ENCODE measurements at places on chromosomes 16 and 17.

- no peak for DNase-seq
These were observed 5.7 kb upstream of the IL32 start for GRCh38 chr16:3059723-3060242.

DNA sequence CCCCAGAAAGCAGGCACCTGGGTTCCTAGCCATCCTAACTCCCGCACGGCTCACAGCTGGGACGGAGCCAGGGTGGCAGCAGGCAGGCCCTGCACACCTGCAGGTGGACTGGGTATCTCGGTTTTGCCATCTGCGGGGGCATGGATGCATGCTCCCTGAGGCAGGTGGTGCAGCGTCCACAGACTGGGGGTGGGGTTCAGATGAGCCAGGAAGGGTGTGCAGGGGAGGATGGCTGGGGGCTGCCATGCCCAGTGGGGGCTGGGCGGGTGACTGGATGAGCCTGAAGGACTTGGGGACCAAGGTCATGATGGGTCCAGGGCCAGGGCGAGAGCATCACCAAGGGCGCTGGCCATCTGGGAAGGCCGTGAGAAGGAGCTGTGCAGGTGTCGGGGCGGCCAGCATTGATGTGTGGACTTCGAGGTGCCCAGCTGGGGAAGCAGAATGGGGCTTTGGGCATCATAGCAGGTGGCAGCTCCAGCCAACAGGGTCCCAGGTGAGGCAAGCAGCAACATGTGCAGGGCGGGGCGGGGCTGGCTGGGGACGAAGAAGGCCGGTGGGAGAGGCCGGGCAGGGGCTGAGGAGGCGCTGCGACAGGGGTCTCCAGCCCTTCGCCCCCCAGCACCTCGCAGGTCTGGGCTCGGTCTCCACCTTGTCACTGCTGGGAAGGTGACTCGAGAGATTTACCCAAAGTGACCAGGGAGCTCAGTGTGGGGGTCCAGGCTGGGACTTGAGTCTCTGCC, 41.0 kb upstream of the ZNF469 start:
- DNase-seq, result no peak

DNA sequence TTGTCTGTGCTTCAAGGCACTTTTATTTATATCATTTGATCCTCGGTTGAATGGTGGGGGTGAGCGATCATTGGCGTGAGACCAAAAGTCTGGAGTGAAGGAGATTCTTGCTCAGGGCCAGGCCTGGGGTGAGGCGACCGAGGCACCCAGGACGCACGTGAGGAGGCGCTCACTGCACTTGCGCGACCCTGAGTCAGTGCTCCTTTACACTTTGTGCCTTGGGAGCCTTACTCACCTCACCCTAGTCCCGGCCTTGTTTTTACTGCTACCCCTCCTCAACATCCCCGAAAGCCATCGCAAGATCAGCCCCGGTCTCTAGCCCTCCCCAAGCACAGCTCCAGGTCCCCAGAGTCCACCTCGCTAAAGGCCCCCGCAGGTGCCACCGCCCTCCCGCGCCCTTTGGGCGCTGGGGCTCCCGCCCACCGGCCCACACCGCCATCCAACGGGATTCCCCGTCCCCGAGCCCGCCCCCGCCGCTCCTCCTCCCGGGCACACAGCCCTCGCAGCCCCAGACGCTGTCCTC, 496 bp downstream of the EZH1 start:
- no peak for DNase-seq

DNA sequence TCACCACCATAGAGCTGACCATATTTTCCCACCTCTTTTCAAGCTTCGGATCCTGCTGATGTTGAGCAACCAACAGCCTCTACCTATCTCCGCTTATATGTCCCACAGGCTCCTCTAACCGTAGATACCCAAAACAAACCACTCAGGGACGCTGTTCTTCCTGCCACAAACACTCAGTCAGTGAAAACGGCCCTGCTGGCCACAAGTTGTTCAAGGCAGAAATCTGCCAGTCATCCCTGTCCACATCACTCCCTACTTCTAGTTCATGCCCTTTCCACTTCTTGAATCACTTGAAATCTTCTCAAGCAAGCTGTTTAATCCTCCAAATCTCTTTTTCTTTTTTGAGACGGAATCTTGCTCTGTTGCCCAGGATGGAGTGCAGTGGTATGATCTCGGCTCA, 7.9 kb downstream of the RABEP2 start:
- no peak for DNase-seq

- no peak for DNase-seq
These were observed 135.8 kb downstream of the CCDC182 start for GRCh38 chr17:57609125-57609877.
